ENCODE measurements at places on chromosomes 12 and 14. TPM values are rescaled to one million over a fixed set of nuclear protein-coding genes. Genes with fewer than 3 reads are reported as not detected.

Gene SERPINA10
- total RNA-seq = 0.03 TPM

Gene AQP5
- total RNA-seq = 0.72 TPM

Gene GALNT9
- 0.33 TPM for total RNA-seq

Gene PUS7L
- total RNA-seq = 11.4 TPM

Gene KRT2
- total RNA-seq = 0.33 TPM

DNA sequence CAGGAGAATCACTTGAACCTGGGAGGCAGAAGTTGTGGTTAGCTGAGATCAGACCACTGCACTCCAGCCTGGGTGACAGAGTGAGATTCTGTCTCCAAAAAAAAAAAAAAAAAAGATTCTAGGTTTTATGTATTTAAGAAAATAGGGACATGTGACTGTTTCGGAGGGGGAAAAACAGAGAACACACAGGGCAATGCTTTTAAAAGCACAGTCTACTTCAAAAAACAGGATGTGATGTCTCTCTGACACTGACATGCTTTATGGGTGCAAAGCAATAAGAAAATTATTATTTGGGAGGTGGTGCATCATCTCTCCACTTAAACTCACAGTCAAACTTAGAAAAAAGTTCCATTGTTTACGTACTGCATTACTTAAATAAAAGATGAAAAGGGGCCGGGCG is 28.7 kb downstream of the CLIP1 start:
- no peak for DNase-seq

DNA sequence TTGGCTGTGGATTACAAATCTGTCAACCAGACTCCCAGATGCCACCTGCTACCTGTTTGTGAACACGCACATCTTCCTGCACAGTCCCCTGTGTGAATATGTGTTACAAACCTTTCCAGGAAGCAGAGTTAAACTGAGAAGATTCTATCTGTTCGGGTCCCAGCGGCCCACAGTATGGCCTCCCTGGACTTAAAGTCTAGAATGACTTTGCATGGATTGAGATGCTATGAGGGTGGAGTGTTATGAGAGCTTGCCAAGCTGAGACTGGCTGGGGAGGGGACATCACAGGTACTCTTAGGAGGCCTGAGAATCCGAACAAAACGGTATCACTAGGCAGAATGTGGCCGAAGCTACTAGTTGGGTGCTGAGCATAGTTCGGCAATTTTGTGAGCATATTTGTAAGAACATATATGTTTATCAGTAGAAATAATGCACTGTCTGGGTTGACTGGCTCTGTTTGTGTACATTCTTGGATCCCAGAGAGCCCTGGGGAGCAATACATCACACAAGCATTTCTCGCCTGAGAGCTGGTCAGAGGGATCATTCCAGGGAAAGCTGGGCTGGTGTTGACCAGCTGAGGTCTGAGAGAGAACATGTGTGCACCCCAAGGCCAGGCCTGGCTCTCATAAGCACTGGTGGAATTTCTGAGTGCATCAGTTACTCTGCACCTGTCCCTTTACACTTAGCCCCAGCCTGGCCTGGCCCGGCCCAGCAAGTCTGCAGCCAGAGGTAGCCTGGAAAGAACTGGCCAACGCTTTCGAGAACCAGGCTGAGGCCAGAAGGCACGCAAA is 29.8 kb upstream of the LTBP2 start:
- DNase-seq = no peak

- DNase-seq = no peak
Observed at GRCh38 chr14:91058042-91058581, 2.3 kb downstream of the RPS6KA5 start.

GRCh38 chr14:101520621-101521472 is 40.4 kb upstream of the DIO3 start:
- no peak for DNase-seq

DNA sequence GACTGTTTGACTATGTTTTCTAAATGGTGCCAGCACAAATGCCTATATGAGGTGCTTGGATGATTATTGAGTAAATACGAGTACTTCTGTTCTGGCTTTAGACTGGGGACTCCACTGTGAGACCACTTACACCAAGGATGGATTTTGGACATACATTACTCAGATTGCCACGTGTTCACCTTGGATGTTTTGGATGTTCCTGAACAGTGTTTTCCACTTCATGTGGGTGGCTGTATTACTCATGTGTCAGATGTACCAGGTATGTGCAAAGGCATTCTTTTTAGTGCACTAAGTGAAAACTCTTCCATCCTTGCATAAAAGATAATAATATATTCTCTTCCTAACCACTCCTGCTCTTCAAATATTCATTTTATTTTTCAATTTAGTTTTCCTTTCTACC is 30.7 kb downstream of the CSRP2 start:
- DNase-seq = no peak

- DNase-seq = no peak
Observed at GRCh38 chr14:104425763-104426646, 153.6 kb upstream of the C14orf180 start.

- no peak for DNase-seq
Observed at GRCh38 chr14:65354131-65354530, 58.4 kb upstream of the FUT8 start.

DNA sequence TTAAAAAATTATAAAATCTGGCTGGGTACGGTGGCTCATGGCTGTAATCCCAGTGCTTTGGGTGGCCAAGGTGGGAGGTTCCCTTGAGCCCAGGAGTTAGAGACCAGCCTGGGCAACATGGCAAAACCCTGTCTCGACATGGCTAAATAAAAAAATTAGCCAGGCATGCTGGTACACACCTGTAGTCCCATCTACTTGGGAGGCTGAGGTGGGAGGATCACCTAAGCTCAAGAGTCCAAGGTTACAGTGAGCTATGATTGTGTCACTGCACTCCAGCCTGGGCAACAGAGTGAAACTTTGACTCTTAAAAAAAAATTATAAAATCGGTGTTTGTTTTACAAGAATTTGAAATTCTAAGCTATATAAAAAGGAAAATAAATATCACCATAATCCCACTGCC is 141.8 kb downstream of the SLC38A6 start:
- no peak for DNase-seq

DNA sequence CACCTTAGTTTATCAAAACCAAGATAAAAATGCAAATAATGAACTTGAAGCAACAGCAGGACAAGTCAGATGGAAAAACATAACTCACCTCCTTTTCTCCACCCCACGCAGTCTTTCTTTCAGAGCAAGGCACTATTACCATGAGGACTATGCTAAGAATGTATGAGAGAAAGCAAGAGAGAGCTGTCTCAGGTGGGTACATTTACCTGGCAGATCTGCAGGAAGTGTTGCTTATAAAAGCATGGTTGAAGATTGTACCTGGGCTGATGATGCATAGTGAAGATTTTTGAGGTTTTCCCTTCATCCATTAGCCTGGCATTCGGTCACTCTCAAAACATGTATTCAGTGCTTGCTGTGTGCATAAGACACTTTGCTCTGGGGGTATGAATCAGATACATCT is 68.8 kb upstream of the IFNG-AS1 start:
- no peak for DNase-seq
